Skin of body (tissue), 3 donors: ENCODE measurements at places on chromosomes 4 and X.

GRCh38 chr4:159368320-159368719 lies 265.4 kb downstream of the RAPGEF2 start:
- no peak for DNase-seq

GRCh38 chr4:80072744-80073472 lies at the start of gene ANTXR2:
TSS of gene ANTXR2 (minus strand) at chr4:80073229. CDS start at chr4:80072560, 669 bp downstream.
- DNase-seq = peak; percentile 89

DNA sequence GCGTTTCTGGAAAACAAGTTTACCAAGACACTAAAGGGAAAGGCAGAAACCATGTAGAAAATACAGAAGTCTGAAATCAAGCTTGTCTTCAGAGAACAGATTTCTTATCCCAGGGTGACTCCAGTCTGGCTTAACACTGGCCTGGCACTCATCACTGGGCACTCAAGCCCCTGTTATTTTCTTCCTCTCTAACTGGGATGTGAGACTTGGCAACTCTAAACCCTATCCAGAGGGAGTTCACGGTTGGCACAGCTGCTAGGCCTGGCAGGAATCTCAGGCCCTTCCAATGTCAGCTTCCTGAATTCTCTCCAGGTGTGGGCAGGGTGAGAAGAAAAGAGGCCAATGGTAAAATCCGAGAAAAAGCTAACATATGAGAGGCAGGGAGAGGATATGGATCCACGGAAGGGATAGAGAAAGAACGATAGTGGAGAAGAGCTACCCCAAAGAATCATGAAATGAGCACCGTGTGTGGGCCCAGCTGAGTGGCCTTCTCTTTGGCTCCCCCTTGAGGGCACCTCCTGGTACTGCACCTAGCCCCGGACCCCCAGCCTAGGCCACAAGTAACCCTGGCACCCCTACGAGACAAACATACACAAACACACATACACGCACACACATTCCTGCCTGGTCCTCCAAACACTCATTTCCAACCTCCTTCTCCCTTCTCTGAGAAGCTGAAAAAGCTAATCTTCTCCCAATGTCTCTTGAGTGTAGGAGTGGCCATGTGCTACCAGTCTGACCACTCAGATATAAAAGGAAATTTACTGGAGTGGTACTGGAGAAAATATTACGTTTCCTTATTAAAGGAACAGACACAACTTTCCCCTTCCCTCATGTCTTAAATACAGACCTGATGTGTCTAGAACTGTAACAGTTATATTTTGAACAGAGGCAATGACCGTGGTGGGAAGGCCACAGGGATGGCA lies 16.6 kb upstream of the PTCHD1 start:
- no peak for DNase-seq

DNA sequence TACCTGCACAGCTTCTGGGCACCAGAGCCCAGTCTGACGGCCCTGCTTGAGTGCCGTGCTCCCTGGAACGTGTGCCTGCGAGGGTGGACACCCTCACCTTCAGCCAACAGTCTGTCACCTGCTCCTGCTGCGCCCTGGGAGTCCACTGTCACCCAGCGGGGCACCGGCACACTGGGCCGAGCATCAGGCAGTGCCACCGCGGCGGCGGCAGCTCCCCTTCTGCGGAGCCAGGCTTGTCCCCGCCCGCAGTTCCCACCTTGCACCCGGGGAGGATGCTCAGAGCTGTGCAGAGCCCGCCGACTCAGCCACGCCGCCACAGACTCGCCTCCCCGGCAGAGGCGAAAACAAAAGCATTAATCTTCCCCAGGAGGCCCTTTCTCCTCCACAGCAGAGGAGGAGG lies 86.8 kb downstream of the ABLIM2 start:
- DNase-seq = no peak

GRCh38 chr4:3215256-3215655 lies 33.7 kb upstream of the MSANTD1 start:
- DNase-seq = no peak

DNA sequence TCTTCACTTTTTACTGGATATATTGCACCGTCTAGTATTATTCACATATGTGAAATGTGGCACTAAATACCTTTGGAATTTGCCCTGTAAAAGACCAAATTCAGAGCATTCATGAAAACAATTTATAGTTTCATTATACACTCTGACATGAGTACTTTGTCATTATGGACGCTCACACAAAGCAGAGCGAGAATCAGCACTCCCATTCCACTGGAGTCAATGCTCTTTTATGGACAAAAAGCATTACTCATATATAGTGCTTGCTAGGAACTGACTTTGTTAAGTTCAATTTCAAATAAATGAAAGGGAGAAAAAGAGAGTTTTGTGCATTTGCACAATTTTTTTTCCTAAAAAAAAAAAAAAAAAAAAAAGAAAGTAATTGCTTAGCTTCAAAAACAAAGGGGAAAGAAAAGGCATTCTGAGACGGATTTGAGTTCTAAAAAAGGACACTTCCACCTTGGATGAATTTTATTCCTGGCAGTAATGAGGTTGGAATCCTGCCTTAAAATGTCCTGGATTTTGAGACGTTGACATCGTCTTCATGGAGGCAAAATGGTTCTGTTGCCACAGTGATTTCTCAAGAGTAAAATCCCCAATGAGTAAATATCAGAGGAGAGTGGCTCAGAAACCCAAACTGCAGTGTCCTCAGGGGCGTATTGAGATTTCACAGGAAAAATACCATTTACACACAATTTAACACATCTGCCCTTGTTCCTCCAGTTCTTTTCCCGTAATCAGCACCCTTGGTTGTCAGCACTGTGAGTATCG lies 34.8 kb downstream of the CCDC149 start:
- no peak for DNase-seq

DNA sequence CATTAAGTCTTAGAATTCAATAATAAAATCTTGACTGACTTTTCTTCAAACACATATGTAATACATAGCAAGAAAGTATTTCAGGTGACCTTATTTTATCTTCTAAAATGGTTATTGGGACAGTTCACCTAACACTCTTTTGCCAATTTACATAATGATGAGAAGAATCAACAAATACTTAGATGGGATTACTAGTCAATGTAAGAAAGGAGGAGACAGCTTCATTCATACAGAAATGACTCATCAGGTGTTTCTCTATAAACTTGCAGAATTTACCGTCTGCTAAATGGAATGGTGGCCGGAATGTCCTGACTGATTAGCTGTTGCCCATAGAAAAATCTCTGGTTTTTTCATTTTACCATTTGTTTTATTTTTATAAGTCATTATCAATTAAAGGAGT lies 115.0 kb upstream of the ETNPPL start:
- DNase-seq = no peak

DNA sequence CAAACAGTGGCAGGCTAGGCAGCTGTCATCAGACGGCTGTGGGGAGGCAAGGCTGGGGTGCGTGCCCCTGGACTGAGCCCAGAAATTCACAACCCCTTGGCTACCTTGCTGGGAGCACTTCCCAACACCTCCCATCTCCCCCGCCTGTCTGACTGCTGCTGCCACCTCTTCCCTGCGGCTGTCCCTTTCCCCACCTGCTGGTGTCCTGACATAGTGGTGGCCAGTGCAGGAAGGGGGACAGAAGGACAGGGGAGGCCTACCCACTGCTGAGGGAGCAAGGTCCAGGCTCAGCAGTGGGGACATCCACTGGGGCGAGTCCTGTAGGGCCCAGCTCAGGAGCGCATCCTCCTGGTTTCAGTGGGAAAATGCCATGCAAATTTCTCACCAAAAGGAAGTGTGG lies 3.4 kb downstream of the ABCD1 start:
- DNase-seq = no peak

GRCh38 chrX:50168241-50168687 lies 32.5 kb downstream of the AKAP4 start:
- DNase-seq = no peak

DNA sequence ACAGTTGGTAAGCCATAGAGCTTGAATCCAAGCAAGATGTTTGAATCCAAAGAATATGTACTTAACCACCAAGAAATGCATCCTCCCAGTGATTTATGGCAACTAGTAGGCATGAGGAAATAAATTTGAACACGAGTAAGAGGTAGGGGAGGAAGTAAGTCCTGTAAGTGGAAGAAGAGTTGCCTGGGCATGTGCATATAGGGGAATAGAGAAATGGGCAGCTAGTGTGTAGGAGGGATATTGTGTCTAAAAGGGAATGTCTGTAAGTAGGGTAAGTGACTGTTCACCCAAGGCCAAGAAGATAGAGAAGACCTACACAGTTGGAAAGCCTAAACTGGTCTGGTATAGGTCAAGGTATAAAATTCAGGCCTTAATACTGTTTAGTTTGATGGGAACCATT lies 4.6 kb downstream of the SH3BGRL start:
- no peak for DNase-seq

DNA sequence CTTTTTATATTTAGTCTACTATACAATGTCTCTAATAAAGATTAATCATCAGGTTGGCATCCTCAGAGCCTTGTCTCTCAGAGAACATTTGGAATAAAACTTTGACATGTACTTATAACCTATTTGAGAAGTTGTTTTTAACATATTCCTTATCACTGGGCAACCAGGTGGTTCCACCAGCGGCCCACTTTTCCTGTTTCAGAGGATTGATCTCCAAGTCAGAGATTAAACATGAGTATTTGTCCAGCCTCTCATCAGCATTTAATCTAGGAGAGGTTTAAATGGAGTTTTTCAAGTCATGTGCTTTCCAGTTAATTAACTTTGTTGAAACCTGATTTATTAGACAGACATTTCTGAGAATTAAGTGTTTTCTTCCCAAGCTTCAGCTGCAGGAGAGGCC lies 345.5 kb downstream of the GRXCR1 start:
- DNase-seq = no peak

DNA sequence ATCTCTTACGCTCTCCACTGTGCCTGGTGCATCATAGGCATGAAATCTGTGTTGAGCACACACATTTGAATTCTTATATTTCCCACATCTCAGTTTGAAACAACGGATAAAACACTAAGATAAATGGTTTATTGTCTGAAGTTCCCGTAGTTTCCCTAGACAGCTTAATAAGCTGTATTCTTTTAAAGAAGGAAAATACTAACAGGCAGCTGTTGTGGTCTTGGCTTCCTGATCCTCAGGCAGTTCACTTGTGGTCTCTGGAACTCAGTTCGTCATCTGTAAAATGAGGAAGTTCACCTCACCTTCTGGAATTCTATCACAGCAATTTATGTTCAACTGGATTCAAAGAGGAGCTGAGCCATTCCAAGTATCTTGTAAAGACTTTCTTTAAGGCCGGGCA lies 1805.6 kb upstream of the TENM3 start:
- DNase-seq = no peak

DNA sequence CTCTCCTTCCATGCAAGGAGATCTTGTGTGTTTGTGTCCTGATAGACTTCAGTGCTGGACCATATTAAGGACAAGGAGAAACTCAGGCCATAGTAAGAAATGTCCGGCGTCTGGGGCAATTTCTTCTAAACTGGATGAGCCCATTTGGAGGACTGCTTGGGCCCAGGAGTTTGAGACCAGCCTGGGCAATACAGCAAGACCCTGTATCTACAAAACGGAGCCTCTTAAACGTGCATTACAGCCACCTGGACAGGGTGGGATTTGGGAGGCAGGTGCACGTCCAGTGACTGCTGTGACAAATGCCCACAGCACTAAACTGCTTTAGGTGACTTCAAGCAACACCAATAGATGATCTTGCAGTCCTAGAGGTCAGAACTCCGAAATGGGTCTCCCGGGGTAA lies 311.9 kb downstream of the DHRSX start:
- no peak for DNase-seq

- DNase-seq = no peak
These were observed 8.4 kb upstream of the SORCS2 start for GRCh38 chr4:7183780-7184460.

- DNase-seq = no peak
These were observed 222.9 kb downstream of the PCDH18 start for GRCh38 chr4:137309424-137309823.

GRCh38 chrX:51743179-51743957 lies at the start of gene GSPT2:
TSS of gene GSPT2 (plus strand) at chrX:51743442. CDS start at chrX:51743627, 185 bp downstream.
- DNase-seq = peak; percentile 46

DNA sequence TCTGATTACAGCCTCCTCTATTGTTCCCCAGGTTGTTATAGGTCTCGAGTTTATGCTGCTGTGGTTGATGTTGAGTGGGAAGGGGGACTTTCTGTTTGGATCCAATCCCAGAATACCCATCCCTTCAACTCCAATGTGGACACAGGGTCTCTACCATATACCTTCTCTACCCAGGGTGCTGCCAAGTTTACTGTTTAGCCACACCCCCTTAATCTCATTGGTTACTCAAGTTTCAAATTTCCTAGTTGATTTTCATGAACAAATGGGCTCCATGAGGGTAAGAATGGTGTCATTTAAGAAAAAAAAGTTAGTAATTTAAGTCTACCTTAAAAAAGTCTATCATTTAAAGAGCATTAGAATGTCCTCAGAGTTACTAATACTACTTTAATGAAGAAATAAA lies 3.6 kb upstream of the SPP1 start:
- no peak for DNase-seq

- DNase-seq = no peak
These were observed 1342.3 kb upstream of the AGA start for GRCh38 chr4:178784491-178784890.
